Stimulated activated CD4-positive, alpha-beta T cell treated with anti-CD3 and anti-CD28 coated beads, Interleukin-12 subunit alpha, Interleukin-12 subunit beta, amount 100 ng/mL, for 48 hours (primary cell): ENCODE measurements at places on chromosomes 7 and 10.

DNA sequence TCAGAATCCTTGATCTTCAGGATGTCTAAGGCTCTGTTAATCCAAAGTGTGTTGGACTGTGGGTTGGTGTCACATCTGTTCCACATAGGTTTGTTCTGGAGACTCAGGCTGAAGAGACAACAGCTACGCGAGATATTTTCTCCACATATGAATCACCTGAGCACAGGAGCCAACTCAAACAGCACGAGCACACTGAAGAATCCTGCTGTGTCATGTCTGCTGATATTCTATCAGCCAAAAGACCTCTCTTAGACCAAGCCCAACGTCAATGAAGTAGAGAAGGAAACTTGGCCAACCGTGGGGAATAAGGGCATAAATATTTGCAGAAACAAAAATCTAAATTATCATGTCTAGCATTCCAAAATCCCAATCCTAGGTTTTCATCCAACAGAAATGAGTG is 2.7 kb upstream of the TASOR2 start:
- no peak for DNase-seq

DNA sequence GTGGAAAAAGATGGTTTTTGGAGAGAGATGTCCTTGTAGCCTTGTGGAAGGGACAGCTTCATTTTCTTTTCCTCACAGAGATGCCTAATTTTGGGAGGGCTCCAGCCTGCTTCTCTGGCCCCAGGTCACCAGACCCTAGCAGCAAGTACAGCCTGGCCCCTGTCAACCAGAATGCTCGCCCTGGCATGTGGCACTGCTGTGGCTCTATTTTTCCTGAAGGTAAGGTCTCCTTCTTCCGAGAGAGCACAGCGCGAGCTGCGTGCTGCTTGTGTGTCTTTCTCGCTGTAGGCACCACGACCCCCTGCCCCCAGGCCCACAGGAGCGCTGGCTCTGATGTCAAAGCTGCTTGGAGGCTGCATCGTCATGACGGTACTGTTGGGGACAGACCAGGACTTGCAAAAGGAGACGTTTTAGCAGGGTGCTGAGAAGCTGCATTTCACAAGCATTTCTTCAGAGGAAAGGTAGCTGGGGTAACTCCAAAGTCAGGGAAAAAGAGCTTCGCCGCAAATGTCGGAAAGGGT is 58.7 kb downstream of the CLEC2L start:
- DNase-seq: no peak

GRCh38 chr7:114086537-114086913 is 167.7 kb upstream of the PPP1R3A start:
- no peak for DNase-seq

GRCh38 chr10:13961097-13961496 is 369.6 kb downstream of the FRMD4A start:
- DNase-seq: no peak

- no peak for DNase-seq
These were observed 74.9 kb downstream of the MINPP1 start for GRCh38 chr10:87579563-87579962.
